ENCODE measurements at places on chromosomes 6 and 20.

DNA sequence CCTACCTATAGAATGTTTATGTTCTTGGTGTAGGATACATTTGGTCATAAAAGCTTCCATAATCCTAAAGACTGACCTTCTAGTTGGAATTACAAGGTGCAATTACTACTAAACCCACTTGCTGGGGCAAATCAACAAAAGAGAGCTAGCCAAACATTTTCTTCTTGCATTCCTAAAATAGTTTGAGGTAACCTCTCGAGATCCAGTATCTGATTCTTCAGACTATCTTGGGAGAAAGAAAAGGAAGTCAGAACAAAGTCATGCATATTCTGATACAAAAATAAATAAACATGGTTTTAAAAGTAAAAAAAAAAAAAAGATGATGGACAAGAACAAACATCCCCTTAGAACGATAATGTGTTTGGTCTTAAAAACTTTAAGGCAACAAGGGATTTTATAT, 294.2 kb upstream of the RSPO3 start:
- no peak for DNase-seq

DNA sequence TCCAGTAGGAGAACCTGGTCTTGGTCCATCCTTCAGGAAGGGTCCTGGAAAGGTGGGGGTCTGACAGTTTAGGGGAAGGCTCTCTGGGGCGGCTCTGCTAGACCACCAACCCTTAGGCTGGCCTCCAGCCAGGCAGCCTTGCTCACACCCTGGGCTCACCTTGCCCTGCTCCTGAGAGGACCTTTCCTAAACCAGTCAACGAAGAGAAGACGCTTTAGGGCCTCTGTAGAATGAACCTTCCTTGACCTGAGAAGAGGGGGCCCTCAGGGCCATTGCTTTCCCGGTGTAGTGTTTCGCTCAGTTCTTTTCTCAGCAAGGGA, 1.1 kb downstream of the CDC25B start:
- DNase-seq = no peak

DNA sequence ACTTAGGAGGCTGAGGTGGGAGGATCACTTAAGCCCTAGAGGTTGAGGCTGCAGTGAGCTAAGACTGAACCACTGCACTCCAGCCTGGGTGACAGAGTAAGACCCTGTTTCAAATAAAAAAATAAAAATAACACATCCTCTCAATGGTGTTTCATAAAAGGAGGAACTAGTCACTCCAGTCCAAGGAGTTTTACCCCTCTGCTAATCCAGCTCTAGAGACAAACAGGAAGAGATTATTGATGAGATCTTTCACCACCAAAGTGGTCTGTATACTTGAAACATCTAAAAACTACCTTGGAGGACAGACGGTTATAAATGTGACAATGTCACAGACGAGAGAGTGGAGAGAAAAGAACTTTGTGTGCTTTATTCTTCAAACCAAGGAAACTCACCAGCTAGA, 58.2 kb downstream of the PIGU start:
- DNase-seq = no peak

DNA sequence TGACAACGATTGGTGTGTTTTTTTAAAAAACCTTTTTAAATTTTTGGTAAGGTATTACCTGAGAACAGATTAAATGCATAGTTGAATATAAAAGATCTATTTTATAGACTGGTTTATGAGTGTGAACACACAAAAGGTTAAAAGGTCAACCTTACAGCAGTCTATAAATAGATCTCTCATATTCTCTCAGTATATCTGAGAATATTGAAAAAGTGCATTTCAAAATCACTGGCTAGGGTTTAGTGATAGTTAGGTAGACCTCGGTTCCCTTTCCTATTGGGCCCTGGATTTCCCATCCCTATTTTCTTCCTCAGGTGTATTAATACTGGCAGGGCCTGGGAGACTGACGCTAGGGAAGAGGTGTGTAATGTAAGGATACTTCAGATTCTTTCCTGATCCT, 723 bp upstream of the ZNF451 start:
- DNase-seq = no peak

GRCh38 chr6:140050101-140050995, 675.9 kb upstream of the CITED2 start:
- DNase-seq = peak; percentile 53

GRCh38 chr6:85405175-85405852, 44.6 kb upstream of the NT5E start:
- no peak for DNase-seq
